Fibroblast of lung (primary cell): ENCODE measurements at places on chromosomes 12 and 14.
A peak's percentile ranks its signal among the peaks of the same experiment; 100 is the strongest.

DNA sequence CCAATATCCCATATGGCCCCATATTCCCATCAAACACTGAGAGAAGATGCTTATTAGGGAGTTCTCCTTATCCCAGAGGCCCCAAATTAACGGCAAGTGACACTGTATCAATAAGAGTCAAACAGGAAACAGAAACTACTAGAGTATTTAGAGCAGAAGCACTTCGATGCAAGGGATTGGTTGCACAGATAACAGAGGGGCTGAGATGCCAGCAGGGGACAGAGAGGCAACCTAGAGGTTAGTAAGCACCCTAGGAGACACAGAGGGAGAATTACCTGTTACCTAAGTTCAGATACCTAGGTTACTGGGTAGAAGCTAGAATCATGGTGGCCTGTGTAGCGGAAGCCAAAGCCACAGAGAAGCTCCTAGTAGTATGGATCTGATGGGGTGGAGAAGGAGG is 2.9 kb downstream of the HEBP1 start:
- no peak for DNase-seq

GRCh38 chr12:96456265-96456974 is 33.0 kb upstream of the CFAP54 start:
- no peak for DNase-seq

GRCh38 chr14:99601361-99601831 is 2.6 kb downstream of the CCDC85C start:
- DNase-seq, result peak; percentile 70

DNA sequence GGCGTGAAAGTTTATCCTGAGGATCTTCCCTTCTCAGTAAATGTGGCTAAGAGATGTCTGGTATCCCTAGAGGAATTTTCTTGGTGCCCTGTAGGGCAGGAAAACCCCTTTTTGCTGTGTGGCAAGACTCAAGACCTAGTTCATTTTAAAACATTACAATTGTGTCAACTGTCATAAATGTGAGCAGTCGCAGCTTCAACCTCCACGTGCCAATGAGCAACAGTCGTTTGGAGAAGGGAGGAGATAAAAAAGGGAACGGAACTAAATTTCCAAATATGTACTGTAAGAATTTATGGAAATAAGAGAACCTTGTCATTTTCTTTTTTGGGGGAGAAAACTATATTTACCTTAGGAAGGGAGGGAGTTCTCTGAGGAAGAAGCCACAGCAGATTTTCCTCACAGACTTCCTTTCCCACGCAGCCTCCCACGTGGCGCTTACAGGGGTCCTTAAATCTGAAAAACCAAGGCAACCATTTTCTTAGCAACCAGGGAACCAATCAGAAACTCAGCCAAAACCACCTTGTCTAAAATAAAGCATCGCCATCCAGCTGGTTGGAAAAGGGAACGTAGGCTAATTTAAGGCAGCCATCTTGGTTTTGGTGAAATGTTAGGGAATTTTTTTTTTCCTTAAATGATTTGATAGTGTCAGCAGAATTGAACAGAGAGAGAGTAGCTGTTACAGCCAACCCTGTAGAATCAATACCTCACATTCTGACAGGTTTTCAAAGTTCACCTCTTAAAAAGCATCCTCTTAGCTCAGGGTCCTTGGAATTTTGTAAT is 99.1 kb downstream of the FIGNL2 start:
- no peak for DNase-seq

GRCh38 chr12:113861708-113862312 is 104.3 kb downstream of the RBM19 start:
- peak; percentile 36 for DNase-seq

GRCh38 chr12:95694136-95694535 is 96.4 kb downstream of the NTN4 start:
- DNase-seq, result no peak

DNA sequence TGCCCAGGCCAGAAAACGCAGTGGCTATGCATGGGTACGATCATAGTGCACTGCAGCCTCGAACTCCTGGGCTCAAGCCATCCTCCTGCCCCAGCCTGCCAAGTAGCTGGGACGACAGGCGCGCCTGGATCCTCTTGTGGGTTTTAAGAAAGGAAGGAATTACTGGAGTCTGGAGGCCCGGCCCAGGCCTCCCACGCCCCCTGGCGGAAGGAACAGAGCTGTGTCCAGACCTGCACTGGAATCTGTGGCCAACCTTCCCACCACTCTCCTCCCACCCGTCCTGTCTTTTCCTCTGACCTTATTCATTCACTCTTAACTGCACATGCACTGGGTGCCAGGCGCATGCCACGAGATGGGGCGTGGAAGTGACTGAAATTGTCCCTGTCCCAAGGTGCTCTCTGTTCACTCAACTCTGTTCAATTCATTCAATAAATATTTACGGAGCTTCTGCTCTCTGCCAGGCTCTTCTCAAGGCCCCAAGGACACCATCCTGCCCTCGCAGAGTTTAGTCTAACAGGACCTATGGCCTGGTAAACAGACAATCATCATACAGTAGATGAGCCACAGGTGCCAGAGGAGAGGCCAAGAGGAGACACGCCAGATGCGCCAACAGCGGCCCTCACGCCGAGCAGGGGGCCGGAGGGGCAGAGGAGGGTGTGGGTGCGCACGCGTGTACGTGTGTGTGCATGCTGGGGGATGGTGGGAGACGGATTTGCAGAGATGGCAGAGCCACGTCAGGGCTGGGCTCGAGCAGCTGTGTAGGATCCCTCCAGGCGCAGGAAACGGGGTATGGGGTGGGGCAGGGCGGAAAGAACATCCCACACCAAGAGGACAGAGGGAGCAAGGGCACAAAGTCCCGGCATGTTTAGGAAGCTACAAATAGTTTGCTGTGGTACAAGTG is 13.7 kb upstream of the TMEM106C start:
- peak; percentile 77 for DNase-seq

DNA sequence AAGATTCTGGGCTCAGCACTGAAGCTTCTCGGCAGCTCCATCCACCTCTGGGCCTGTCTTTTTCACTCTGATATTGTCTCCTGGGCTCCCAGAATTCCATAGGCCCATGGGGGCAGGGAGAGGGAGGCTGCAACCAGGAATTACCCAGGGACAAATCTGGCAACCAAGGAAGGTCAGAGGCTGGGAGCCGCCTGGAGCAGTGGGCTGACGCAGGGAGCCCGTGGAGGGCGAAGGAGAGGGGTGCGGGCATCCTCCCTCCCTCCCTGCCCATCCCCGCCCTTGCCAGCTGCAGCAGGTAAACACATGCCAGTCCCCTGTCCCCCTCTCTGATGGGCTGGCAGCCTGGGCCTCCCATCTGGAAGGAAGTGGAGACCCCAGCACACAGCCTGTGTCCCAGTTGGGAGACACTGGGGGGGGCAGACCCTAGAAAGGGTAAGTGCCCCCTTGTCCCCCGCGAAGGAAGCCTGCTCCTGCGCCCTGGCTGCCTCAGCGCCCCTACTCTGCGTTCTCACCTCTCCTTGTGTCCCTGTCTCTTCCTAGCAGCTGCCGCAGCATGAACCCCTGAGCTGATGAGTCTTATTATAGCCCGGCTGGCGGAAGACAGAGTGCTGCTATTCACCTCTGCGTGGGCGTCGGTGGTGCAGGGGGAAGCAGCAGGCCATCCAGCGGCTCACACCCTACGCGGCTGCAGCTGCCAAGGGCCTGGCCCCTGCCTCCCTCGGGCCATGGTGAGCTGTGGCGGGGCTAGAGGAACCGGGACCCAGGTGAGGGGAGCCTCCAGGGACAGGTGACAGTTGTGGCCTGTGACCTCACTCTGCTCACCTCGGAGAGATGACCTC is 6.7 kb downstream of the LRTM2 start:
- DNase-seq, result no peak

DNA sequence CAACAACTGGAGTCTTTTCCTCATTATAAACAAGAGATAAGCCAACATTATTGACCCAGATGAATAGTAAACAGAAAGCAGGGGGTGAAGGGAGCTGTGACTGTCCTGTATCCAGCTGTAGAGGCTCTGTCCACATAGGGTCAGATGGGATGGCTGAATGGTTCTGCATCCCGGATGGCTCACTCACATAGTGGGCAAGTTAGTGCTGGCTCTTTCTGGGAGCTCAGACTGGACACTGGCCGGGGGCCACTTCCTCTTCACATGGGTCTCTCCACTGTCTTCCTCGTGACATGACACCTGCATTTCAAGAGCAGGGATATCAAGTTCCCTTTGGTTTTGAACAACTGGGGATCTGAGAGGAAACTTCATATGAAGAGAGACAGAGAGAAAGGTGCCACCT is 969.6 kb upstream of the TMEM132C start:
- no peak for DNase-seq

DNA sequence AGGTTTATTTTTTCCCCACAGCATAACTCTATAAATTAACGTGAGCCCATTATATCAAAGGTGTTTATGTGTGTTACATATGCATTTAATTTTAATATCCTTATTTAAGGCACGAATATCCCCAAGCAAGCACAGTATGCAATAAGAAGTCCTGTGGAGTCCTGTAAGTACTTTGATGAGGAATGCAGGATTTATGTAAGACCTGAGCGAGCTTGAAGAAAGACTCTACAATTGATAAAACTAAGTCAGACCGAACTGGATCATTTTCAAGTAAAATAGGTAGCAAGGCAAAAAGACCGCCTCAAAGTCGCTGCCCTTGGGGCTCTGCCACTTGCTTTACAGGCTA is 755 bp downstream of the SLC25A21 start:
- DNase-seq, result no peak

DNA sequence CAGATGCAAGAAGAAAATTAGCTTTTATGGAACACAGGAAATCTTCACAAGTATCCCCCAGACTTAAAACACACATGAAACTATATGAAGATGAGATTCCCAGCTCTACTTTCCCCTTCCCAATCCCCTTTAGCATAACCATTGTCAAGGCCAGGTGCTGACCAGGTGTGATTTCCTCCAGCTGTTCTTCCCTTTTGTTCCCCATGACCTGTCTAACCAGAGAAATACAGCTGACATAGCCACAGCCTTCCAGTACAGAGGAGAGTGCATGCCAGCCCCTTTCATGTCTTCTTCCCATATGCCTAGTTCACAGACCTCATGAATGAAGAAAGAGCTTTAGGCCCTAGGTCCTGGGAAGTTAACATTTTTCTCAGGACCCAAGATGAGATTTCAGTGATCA is 43.5 kb upstream of the FKBP4 start:
- DNase-seq, result no peak

GRCh38 chr14:67493092-67493717 is 4.7 kb upstream of the TMEM229B start:
- no peak for DNase-seq

- peak; percentile 79 for DNase-seq
Measured at GRCh38 chr12:27176765-27177164, 67.3 kb upstream of the STK38L start.

DNA sequence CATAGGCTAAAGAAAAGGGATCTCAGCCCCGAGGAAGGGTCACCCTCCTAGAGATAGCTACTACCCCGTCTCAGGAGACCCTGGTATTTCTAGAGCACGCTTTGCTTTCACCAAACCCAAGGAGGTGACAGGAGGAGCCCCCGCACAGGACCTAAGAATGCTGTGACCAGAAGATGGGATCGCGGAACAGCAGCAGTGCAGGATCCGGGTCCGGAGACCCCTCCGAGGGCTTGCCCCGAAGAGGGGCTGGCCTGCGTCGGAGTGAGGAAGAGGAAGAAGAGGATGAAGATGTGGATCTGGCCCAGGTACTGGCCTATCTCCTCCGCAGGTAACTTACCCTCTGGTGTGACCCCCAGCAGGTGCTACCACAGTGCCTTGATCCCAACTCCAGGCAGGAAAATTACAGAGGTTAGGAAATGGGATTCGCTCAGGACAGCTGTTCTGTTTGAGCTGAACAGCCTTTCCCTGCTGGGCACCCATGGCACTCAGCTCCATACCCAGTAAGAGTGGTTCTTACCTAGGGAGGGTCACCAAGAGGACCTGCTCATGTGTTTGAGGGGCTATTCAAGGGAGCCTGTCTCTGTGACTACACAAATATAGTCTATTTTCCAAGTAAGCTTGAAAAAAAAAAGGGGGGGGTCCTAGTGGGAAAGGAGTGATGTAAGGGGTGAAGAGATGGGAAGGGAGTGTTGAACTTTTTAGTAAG is 826 bp upstream of the NRL start:
- DNase-seq, result no peak

DNA sequence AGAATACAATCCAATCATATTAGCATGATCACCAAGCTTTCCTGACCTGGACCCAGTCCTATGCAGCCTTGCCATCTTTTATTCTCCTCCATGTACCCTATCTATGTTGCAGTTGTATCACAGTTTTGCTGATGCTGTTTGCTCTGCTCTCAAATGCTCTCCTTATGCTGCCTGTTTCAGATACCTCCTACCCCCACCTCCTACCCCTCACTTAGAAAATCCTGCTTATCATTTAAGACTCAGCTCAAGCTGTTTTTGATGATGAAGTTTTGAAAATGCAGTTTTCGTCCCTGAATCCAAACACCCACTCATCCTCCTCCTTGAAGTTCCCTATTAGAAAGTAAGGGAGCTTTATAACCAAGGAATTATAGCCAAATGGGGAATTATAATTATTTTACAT is 457.4 kb upstream of the ATP2B1 start:
- DNase-seq, result no peak

DNA sequence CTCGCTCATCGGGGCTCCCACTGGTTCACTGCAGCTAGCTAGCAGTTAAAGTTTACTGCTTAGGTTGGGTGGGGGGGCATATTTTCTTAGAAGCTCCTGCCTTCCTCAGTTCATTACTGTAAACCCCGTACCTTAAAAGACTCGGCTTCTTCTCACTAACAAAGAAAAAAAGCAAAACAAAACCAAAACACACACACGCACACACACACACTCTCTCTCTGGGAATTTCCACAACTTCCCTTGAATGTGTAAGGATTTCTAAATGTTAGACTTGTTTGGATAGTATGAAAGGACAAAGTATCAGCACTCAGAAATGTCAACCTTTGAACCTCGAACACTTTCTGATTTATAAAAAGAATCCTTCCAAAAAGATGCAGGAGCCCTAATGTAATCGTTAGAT is 927 bp downstream of the PTHLH start:
- DNase-seq, result no peak

GRCh38 chr12:85733984-85734383 is 102.2 kb downstream of the RASSF9 start:
- DNase-seq, result peak; percentile 18

GRCh38 chr12:94145191-94145983 is 3.0 kb upstream of the PLXNC1 start:
- peak; percentile 29 for DNase-seq

GRCh38 chr12:4506870-4507269 is 31.8 kb upstream of the RAD51AP1 start:
- peak; percentile 50 for DNase-seq

- no peak for DNase-seq
Measured at GRCh38 chr14:98926146-98926545, 345.9 kb downstream of the BCL11B start.

- DNase-seq, result no peak
Measured at GRCh38 chr14:68449561-68450181, 343.2 kb downstream of the ZFP36L1 start.

DNA sequence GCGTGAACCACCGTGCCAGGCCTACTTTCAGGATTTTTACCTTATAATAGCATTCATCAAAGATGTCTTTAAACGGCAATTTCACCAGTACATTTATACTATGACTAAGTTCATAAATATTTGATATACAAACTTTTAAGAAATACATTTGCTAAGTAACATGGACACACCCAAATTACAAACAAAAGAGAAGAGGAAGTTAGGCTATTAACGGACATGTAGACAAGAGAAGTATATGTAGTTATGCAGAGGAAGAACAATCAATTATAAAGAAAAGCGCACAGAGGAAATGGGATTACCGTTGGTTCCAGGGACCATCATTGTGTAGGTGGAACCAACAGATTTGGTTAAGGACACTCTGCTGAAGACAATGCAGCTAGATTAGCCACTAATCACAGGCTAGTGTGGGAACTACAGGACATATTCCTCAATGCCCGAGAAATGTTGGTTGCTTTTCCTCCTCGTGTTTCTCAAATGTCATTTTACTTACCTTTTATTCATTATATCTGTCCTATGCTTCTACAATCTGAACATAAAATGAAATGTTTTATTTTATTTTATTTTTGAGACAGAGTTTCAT is 24.0 kb upstream of the PKP2 start:
- DNase-seq, result peak; percentile 47
